Stimulated activated CD4-positive, alpha-beta T cell treated with anti-CD3 and anti-CD28 coated beads, Interleukin-1b, Interleukin-23, amount 100 ng/mL, for 1 hour (primary cell): ENCODE measurements at places on chromosomes 7 and 10.

DNA sequence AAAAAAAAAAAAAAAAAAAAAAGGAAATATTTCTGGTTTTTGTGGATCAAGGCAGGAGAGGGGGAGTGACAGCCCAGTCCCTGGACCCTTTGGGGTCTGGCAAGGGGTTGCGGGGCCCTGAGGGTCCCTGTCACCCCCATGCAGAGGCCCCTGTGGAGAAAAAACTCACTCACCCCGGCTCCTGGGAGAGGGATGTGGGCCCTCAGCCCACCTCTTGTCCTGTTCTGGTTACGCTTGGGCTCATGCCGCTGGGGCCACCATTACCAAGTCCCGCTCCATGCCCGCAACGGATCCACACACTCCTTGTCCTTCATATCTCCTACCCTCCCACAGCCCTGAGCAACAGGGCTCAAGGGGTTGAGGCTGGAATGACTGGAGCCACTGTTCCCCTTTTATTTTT is 1.0 kb upstream of the TMEM184A start:
- no peak for DNase-seq

GRCh38 chr7:142771353-142771723 is 568 bp downstream of the PRSS2 start:
- DNase-seq: no peak

- no peak for DNase-seq
These were observed 94.3 kb downstream of the ZEB1 start for GRCh38 chr10:31413325-31413724.

- no peak for DNase-seq
These were observed 24.7 kb upstream of the ZCCHC24 start for GRCh38 chr10:79470096-79470495.

DNA sequence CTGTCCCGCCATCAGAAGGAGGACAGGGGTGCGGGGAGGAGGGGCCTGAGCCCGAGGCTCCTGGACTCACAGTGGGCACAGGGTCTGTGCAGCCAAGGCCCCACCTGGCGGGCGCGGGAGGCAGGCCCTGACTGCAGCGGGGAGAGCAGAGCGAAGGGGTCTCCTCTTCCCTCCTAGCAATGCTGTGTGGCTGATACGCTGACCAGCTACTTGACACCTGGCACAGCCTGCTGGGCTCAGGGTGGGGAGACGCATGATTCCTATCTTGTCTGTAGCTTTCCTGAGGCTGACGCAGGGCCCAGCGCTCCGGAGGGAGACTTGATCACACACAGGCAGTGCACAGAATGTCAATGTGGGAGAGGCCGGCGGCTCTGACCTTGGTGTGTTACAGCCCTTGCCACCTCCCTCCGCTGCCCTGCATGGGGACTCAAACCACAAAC is 174.9 kb downstream of the ELFN1 start:
- no peak for DNase-seq

DNA sequence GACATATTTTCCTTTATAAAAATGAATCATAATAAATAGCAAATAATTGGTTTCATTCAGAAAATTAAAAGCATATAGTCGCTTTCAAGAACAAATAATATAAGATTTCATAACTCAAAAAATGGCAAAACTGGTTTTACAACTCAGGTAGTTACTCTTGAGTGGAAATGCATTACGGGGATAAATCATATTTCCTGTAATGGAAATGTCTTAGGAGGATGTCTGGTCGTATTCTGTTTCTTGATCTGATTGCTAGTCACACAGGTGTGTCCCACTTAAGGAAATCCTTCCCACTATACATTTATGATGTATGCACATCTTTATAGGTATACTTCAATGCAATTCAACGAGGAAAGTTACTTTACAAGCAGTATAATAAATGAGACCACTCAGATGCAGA is 20.7 kb downstream of the NRAP start:
- DNase-seq: no peak

DNA sequence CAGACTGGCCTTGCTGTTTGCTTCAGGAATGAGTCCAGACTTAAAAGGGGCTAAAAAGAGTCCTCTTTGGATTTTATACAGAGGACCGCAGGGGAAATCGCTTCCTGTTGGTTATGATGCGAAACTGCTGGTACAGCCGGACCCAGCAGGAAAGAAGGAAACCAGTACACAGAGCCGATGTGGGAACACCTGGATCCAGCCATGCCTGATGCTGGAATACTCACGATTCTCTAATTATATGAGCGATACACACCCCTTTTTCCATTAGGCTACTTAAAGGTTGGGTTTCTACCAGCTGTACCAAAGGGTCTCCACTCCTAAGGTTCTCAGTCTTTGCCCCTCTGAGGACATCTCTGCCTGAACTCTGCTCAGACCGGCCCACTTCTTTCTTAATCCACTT is 27.7 kb downstream of the ZNF777 start:
- no peak for DNase-seq
